ENCODE measurements at places on chromosomes 5 and 9.

DNA sequence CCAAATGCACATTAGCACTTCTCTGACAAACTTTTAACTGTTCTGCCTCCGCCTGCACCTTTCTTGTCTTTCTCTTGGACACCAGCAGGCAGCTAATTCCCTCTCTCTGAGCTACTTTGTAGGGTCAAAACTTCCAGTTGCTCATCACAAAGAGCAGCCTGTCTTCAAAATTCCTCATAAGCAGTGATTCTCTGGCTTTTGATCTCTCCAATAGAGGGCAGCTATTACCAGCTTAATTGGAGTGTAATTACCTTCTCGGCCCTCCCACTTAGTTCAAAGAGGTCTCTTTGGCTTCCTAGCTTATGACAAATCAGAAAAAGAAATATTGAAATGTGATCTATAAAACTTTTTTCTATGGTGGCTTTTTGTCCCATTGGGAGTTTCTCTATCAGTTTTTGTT is 43.6 kb upstream of the RAD23B start:
- no peak for DNase-seq

GRCh38 chr5:180209137-180209581 is at the start of gene RASGEF1C:
TSS of gene RASGEF1C (minus strand) at chr5:180209211. CDS start at chr5:180138052, 71,159 bp downstream.
- DNase-seq, result peak; percentile 39

GRCh38 chr5:65916636-65917035 is 9.7 kb upstream of the ERBIN start:
- DNase-seq, result no peak

DNA sequence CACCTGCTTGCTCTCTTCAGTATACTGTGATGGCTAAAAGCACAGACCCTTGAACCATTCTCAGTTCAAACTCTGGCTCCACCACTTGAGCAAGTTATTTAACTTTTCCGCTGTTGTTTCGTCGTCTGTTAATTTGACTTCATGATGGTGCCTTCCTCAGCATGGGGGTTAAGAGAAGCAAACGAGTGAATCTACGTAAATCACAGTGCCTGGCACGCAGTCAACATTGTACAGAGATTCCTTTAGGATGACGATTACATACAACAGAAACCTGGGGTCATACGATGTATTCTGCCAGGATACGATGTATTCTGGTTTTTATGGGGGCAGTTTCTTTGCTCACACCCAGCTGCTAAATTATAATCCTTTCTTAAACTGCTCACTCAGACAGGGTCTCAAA is 515.6 kb downstream of the CCDC171 start:
- no peak for DNase-seq

- DNase-seq, result no peak
Measured at GRCh38 chr9:103837940-103838339, 256.2 kb upstream of the SMC2 start.

DNA sequence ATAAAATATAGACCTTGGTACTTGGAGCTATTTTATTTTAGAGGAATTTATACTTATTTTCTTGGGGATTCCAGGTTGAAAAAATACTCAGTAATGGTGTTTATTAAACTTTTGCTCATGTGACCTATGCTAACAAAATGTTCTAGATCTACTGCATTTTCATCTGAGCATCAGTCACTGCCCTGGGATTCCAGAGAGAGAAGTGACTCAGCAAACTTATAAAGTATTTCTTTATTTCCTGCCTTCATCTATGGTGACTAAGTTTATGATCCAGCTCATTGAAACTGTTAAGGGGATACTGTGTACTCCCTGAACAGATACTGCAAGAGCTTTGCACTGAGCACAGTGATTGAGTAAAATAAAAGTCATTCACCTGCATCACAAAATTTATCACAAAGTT is 298.5 kb upstream of the CDH18 start:
- no peak for DNase-seq

DNA sequence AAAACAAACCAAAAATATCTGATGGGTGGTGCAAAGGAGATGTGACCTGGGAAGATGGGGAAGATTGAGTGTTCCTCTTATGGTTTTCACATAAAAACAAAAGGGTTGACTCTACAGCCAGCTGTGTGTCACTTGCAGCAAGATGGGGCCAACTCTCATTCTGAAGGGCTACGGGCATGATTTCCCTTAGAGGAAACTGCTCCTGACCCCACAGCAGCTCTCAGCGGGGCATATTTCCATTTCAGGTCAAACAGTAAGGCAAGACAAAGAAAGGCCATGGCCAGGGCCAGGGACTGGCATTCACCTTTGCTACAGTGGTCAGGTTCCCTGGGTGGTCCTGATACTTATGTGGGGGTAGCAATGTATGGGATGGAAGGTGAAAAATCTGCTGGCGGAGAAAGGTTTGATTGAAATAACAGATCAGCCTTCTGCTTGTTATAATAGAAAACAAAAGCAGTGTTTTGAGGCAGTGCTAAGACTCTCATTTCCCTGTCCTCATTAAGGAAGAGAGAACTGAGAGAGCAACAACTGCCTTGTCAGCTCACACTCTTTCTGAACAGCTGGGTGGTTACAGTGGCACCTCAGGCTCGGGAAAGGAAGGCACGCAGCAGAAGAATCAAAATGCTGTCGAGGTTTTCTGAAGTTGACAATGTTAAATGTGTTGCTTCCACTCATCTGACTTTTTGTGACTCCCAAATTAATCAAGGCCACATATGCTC is 120.7 kb upstream of the PCA3 start:
- no peak for DNase-seq

GRCh38 chr5:132687995-132688394 is 14.2 kb downstream of the IL4 start:
- no peak for DNase-seq

DNA sequence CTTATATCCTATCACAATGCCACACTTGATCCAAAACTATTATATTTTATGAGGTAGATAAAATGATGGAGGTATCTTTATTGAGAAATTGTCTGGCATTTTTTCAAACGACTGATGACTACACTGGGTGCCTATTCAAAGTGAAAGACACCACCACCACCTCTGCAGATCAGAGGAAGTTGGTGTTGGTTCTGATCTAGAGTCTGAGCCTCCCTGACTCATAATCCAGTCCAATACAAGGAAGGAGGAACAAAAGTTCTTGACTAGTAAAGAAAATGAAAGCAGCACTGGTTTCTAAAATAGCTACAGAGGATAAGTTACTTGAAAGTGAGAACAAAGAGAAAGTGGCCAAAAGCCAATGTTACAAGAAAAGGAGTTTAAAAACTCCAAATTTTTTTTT is 139.9 kb downstream of the RFX3 start:
- no peak for DNase-seq
